ENCODE measurements at places on chromosomes 7 and 10. TPM values are rescaled to one million over a fixed set of nuclear protein-coding genes. Genes with fewer than 3 reads are reported as not detected.

GRCh38 chr10:93917064-93917391, 23.2 kb downstream of the SLC35G1 start:
- no peak overlapping the region for H3K27ac ChIP-seq
- H3K4me1 ChIP-seq, result peaks cover 10% of the 10 kb centered on the region

GRCh38 chr10:96858038-96858705, 26.1 kb downstream of the LCOR start:
- H3K4me3 ChIP-seq, result no peak overlapping the region
- no peaks in the 10 kb centered on the region for H3K27me3 ChIP-seq
- peaks cover 15% of the 10 kb centered on the region for H3K36me3 ChIP-seq
- H3K27ac ChIP-seq, result no peak overlapping the region

- no peaks in the 10 kb centered on the region for H3K27me3 ChIP-seq
Observed at GRCh38 chr7:34177476-34177875, 272.1 kb downstream of the BMPER start.

- no peaks in the 10 kb centered on the region for H3K4me1 ChIP-seq
- no peak overlapping the region for H3K4me3 ChIP-seq
- peaks cover 7% of the 10 kb centered on the region for H3K36me3 ChIP-seq
- no peak overlapping the region for H3K27ac ChIP-seq
Observed at GRCh38 chr7:149865437-149865836, 8.3 kb upstream of the ATP6V0E2 start.

GRCh38 chr10:103635580-103635979, 142.1 kb downstream of the NEURL1 start:
- no peak overlapping the region for H3K27ac ChIP-seq
- no peak overlapping the region for H3K4me3 ChIP-seq
- no peaks in the 10 kb centered on the region for H3K27me3 ChIP-seq
- DNase-seq, result no peak
- peaks cover 3% of the 10 kb centered on the region for H3K36me3 ChIP-seq

- no peaks in the 10 kb centered on the region for H3K27me3 ChIP-seq
- no peaks in the 10 kb centered on the region for H3K36me3 ChIP-seq
- peaks cover 32% of the 10 kb centered on the region for H3K4me1 ChIP-seq
- no peak overlapping the region for H3K4me3 ChIP-seq
- no peak for DNase-seq
- no peak overlapping the region for H3K27ac ChIP-seq
Observed at GRCh38 chr7:117949232-117949631, 76.0 kb upstream of the CTTNBP2 start.

- peaks cover 20% of the 10 kb centered on the region for H3K4me1 ChIP-seq
- peak overlapping the region; percentile 99 for H3K27ac ChIP-seq
- H3K4me3 ChIP-seq, result peak overlapping the region; percentile 91
- H3K36me3 ChIP-seq, result peaks cover 14% of the 10 kb centered on the region
- DNase-seq, result no peak
Observed at GRCh38 chr7:5428478-5429252, 5.0 kb upstream of the TNRC18 start.

FBXL13 gene
- 1.1 TPM for total RNA-seq

- no peak for DNase-seq
- H3K27ac ChIP-seq, result peak overlapping the region; percentile 92
- H3K36me3 ChIP-seq, result peaks cover 9% of the 10 kb centered on the region
- H3K4me1 ChIP-seq, result peaks cover 47% of the 10 kb centered on the region
- no peaks in the 10 kb centered on the region for H3K27me3 ChIP-seq
Observed at GRCh38 chr10:29590915-29591650, 43.7 kb downstream of the SVIL start.

All from type B pancreatic cell (in vitro differentiated cells).